ENCODE measurements at places on chromosomes 6 and 20.

- DNase-seq, result no peak
Measured at GRCh38 chr6:45416700-45417099, 39.0 kb upstream of the SUPT3H start.

DNA sequence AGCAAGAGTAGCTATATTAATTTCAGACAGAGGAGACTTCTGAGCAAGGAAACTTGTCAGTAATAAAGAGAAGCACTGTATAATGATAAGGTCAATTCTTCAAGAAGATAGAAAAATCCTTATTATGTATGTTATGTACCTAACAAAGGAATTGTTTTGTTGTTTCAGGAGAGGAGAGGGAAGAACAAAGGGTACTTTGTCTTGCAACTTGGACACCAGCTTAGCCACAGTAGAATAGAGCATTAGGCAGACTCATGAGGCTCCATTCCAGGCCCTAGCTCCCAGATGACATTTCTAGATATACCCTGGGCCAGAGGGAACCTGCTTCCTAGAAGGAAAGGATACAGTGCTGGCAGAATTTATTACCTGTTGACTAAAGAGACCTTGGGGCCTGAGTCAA lies 6.5 kb upstream of the NUS1 start:
- no peak for DNase-seq

- DNase-seq, result no peak
Measured at GRCh38 chr6:15570171-15570570, 92.7 kb downstream of the DTNBP1 start.

GRCh38 chr20:62133864-62134263 lies 9.3 kb downstream of the PSMA7 start:
- no peak for DNase-seq

GRCh38 chr6:91483415-91484105 lies 896.7 kb upstream of the MAP3K7 start:
- DNase-seq, result no peak

GRCh38 chr6:147867433-147868226 lies 359.1 kb downstream of the SAMD5 start:
- DNase-seq, result no peak

DNA sequence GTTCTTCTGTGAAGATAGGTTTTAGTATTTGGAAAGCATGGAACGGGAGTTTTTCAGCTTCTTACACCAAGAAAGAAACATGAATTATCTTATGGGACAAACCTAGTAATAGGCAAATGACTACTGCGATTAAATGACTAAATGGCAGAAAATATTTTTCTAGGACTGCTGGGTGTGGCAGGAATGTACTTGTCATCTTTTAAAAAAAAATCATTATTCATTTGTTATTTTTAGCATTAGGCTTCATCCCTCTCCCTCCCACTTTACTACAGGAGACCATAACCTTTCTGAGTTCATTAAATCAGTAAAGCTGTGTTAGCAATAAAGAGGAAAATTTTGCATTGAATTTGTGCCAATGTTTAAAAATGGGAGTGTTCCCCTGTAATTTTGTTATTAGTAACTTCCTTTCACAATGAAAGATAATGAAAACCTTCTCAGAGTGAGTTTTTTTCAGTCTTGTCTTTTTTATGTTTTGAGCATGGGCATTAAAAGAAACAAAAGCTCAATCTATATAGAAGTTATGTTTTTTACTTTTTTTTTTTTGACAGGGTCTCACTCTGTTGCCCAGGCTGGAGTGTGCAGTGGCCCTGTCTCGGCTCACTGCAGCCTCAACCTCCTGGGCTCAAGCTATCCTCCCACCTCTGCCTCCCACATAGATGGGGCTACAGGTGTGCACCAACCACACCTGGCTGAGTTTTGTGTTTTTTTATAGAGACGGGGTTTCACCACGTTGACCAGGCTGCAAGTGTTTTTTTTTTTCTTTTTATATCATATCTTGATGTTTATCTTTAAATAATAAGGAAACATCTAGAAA lies 105.6 kb upstream of the CLDN20 start:
- DNase-seq, result no peak

- DNase-seq, result no peak
Measured at GRCh38 chr20:11972478-11972877, 54.8 kb downstream of the BTBD3 start.

DNA sequence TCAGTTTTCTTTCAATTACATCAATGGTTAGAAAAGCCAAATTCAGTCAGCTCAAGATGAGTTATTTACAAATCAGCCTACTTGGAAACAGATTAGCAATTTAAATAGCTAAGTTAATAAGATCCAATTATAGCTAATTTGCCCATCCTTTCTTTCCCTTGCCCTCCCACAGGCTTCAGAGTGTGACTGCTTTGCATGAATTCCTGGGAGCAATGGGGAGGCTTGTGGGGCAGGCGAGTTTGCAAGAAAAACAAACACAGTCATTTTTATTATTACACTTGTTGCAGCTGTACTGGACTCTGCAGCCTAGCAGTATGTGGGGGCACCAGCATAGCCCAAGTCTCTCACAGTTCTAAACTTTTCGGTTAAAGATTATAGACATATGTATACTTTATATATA lies 219.0 kb downstream of the NKAIN2 start:
- DNase-seq, result no peak

- DNase-seq, result no peak
Measured at GRCh38 chr6:136921936-136922684, at the start of gene SLC35D3. TSS of gene SLC35D3 (plus strand) at chr6:136922301. CDS start at chr6:136922429, 128 bp downstream.

DNA sequence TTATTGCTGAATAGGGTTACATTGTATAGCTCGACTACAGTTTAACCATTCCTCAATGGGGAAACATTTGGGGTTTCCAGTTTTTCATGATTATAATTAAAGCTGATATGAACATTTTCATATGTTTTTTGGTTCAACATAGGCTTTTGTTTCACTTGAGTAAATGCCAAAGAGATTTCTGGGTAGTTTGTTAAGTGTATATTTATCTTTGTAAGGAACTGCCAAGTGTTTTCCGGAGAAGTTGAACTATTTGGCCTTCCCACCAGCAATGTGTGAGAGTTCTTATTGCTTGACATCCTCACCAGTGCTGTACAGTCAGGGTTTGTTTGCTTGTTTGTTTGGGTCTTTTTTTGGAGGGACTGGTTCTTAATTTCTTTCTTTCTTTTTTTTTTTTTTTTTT lies 83.7 kb upstream of the RALY start:
- no peak for DNase-seq

DNA sequence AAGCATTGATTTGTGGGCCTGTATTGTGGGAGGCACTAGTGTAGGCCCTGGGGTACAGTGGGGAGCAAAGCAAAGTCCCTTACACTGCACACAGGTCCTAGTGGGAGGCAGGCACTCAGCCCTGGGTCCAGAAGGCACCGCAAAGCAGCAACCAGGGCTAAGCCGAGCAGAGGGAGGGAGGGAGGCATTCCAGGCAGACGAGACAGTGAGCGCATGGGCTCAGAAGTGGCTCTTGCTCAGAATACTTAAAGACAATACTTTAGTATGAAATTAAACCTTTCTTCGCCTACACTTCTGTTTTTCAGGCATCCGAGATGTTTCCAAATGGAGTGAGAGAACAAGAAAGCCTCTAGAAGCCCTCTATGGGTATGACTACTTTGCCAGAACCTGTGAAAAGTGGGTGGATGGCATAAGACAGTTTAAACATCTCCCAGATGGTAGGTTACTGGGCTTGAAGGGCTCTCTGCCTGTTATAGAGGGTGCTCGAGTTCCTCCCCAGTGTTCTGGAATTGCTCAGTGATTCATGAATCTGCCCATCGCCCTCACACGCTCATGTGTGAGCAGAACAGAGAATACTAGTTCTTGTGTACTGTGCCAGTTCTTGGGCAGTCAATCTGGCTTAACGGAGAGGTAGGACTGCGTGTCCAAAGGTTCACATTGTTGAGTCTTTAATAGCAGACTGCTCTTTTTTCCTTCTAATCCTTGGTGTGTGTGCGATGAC lies 18.7 kb downstream of the BPHL start:
- no peak for DNase-seq

- DNase-seq, result no peak
Measured at GRCh38 chr20:32839227-32839981, 19.3 kb upstream of the EFCAB8 start.

GRCh38 chr6:136918706-136919105 lies 3.4 kb upstream of the SLC35D3 start:
- DNase-seq, result no peak

- DNase-seq, result no peak
Measured at GRCh38 chr6:136604328-136604825, 54.2 kb upstream of the MAP7 start.

DNA sequence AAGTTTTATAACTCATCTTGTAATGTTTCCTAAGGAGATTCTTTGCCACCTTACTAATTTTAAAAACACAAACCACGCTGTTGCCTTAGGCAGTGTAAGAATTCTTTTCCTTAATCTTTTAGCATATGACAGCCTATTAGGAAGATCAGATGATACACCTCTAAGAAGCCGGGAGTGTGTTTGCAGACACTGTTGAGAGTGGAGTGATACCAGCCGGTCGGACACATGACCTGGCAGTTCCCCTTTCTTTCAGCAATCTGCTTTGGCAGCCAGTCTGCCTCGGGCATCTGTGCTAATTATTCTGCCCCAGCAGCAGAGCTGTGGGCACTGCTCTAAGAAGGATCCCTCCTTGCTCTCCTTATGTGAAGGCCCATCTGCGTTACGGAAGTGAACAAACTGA lies 50.9 kb downstream of the PLCB4 start:
- DNase-seq, result peak; percentile 34

All from NCI-H2081 treated with DMSO at 0.1 percent for 48 hours (cell line).